ENCODE measurements at places on chromosomes 5 and 9.

DNA sequence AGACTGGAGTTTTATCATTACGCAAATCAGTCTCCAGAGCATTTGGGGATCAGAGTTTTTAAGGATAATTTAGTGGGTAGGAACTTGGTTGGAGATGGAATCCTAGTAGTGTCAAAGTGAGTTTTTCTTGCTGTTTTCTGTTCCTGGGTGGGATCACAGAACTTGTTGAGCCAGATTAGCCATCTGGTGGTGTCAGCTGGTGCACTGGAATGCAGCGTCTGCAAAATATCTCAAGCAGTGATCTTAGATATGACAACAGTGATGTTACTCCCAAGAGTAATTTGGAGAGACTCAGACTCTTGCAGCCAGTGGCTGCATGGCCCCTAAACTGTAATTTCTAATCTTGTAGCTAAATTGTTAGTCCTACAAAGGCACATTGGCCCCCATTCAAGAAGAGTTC is 1257.8 kb downstream of the MAT2B start:
- no peak for DNase-seq

DNA sequence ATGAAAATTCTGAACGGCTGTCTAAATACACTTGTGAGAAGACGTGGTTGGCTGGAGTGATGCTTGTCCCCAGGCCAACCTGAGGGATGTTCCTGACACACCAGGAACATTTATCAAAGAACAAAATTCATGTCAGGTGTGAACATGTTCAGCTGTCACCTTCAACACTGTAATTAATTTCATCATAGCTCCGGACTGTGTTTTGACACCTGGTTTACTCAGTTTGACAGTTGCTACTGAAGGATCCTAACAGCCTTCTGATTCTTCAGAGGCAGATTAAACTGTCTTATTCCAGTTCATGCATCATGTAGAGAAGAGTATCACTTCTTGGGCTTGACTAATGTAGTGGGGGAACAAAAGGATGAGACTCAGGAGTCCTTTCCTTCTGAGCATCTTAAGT is 134.1 kb downstream of the NPR3 start:
- DNase-seq, result no peak

- DNase-seq, result no peak
Measured at GRCh38 chr9:33415501-33416038, 13.2 kb upstream of the AQP7 start.

DNA sequence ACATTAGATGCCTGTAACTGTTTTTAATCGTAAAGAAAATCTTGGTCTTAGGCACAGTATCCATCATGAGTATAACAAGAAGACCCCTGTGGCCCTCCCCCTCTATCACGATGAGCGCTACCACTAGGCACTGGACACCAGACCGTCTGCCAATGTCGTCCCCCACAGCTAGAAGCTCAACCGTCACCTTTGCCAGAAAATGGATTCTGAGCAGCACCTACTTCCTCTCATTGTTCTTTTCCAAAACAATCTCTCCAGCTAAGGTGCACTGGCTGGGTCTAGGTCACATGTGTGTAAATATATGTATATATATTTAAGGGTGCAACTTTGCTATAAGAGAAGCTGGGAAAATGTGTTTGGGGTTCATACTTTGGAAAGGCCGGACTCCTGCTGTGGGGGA is 15.7 kb upstream of the SSBP2 start:
- DNase-seq, result no peak

DNA sequence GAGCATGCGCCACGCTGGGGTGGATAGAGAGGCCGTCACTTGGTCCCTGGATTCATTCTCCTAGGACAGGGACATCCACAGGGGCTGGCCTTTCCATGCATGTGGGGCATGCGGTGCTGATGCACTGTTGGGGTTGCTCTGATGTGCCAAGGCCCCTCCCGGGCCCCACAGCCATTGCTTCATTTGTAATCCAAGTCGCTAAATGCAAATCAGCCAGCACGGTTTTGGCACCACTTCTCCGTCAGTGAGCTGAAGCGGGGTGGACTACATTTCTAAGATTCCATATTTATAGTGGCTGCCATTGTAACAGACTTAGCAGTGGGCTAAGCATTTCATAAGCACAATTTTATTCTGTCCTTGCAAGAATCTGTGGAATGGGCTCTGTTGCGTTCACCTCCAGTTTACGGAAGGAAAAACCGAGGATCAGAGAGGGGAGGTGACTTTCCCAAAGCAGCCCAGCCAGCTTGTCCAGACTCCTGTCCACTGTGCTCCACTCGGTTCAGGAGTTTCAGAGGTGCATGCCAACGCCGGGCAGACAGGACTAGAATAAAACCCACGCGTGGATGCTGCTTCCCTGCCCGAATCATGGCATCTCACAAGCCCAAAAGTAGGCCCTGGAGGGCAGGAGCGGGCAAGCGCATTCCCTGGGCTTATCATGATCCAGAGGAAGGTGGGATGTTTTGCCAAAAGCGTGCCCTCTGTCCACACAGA is 102.6 kb upstream of the COL5A1 start:
- DNase-seq, result no peak

GRCh38 chr5:81269751-81270393 is 31.5 kb upstream of the ZCCHC9 start:
- DNase-seq, result no peak

DNA sequence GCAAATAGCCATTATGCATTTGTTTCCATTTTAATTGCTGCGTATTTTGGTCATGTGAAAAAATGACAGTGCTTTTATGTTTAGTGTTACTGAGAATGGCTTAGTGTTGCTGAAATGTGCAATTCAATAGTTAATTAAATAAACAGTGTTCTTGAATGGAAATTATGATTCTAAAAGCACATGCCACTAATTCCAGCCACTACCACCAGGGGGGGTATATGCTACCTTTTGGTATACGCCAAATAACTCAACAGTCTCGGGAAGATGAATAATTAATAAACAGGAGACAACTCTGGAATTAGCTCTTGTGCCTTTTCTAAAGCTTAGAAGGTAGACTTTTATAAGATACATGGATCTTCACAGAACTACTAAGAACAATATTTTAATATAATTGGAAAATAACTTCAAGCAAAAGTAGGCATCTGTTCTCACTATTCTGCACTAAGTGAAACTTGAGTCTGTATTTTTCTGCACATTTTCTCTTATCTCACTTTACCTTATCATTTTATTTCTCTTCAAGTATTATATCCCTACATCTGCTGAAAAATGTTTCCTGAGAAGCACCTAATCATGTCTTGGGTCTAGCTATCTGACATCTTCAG is 83.5 kb upstream of the MINAR2 start:
- no peak for DNase-seq

- peak; percentile 87 for DNase-seq
Measured at GRCh38 chr5:151612689-151613427, 21.7 kb upstream of the FAT2 start.

GRCh38 chr9:95438561-95439357 is 78.0 kb downstream of the PTCH1 start:
- DNase-seq, result no peak

DNA sequence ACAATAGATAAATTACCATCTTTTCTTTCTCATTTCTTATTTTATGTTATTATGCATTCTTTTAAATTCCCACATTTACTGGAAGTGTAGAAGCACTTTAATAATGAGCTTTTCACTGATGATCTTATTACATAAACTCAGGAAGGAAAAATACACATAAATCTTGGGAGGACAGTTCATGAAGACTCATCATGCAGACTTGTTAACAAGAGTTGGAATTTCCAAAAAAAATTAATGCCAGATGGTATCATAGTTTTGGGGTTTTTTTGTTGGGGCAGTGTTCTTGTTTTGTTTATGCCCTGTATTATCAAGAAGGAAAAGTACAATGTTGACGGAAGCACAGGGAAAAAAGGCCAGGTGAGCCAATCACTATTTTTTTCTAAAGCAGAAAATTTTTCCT is 35.1 kb downstream of the CEMIP2 start:
- DNase-seq, result no peak

DNA sequence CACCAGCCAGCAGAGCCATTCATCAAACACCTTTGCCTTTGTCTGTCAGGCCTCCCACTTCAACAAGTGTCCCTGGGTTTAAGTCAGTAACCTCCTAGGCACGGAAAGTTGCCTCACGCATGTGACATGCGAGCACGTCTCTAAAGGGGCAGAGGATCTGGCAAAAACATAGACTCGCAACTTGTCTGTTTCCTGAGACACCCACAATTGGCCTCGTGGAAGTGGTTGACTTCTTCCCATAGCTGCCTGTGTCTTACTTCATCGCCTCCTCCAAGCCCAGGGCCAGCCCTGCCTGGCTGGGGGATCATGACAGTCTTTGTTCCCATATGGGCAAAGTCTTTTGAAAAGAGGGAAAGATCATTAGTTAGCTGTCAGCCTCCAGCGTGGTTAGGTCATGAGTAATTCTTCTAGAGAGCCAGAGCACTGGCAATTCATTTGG is 35.5 kb upstream of the GLRX start:
- DNase-seq, result no peak

GRCh38 chr5:125478599-125478998 is 732.2 kb upstream of the ZNF608 start:
- no peak for DNase-seq

GRCh38 chr9:112157087-112157486 is 18.0 kb downstream of the SUSD1 start:
- no peak for DNase-seq

- DNase-seq, result no peak
Measured at GRCh38 chr9:135992486-135993408, 31.6 kb upstream of the UBAC1 start.

- no peak for DNase-seq
Measured at GRCh38 chr9:132506977-132507669, 75.3 kb upstream of the BARHL1 start.

GRCh38 chr9:22203371-22204138 is 194.4 kb upstream of the CDKN2B start:
- no peak for DNase-seq

GRCh38 chr9:117121316-117121715 is 293.5 kb downstream of the ASTN2 start:
- no peak for DNase-seq

GRCh38 chr5:79630444-79630843 is 18.2 kb downstream of the TENT2 start:
- DNase-seq, result no peak

DNA sequence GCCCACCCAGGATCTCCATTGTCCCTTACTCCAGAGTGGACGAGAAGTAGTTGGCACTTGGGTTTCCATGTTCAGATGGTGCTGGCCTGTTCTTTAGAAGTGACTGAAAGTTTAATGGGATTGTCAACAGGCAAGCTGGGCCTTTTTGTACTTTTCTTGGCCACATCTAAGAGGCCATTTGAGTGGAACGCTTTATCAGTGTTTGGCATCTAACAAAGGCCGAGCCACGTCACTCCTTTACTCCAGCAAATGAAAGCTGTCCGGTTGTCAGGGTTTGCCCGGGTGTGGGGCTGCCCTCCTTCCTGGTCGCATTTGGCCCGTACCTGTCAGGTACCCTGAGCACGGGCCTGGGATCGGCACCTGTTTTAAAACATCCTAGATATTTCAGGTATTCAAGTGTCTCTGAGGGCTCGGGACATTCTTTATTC is 71.5 kb downstream of the RCL1 start:
- DNase-seq, result no peak

GRCh38 chr9:116859763-116860162 is 172.7 kb downstream of the TRIM32 start:
- no peak for DNase-seq

- DNase-seq, result no peak
Measured at GRCh38 chr5:152274224-152274623, 130.9 kb downstream of the NMUR2 start.

GRCh38 chr5:359301-359897 is 37.9 kb downstream of the AHRR start:
- no peak for DNase-seq

- DNase-seq, result no peak
Measured at GRCh38 chr9:74333384-74334032, 163.6 kb upstream of the RORB start.

GRCh38 chr5:116076496-116076895 is 8.3 kb upstream of the COMMD10 start:
- no peak for DNase-seq

DNA sequence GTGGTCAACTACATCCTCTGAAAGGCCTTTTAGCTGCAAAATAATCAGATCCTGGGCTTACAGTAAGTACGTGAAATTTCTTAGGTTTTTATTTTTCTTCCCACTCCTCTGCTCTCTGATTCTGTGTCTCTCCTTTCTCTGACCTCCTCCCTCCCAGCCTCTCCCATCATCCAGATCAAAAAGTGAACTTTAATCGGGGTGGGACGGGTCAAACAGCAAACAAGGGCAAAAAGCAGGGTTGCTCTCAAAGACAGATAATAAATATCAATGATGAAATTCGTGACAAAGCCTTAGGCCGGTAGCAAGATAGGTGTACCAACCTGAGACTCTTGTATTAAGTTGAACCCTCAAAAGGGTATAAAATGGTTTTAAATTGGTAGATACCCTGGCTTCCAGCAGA is 76.1 kb downstream of the RANBP17 start:
- DNase-seq, result no peak

- no peak for DNase-seq
Measured at GRCh38 chr9:87585123-87585855, 87.6 kb downstream of the DAPK1 start.

DNA sequence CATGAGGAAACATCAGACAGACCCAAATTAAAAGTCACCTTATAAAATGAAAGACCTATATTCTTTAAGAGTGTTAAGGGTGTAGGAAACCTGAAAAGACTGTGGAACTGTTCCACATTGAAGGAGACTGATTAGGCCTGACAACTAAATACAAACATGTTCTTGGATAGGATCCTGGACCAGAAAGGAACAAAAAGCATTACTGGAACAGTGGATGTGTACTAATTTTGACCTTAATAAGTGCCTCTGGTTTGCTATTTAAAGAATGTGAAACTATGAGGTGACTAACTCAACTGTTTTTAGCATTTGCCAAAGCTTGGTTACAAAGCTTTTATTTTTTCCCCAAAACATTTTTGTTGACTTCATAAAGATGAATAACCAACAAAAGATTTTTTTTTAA is 340.6 kb downstream of the CAAP1 start:
- DNase-seq, result no peak

- DNase-seq, result no peak
Measured at GRCh38 chr5:109619606-109620005, 70.1 kb upstream of the MAN2A1 start.
